ENCODE measurements at places on chromosomes 3 and 15. TPM values are rescaled to one million over a fixed set of nuclear protein-coding genes. Genes with fewer than 3 reads are reported as not detected.

The HDGFL3 gene
- 25.3 TPM for total RNA-seq

The CEP70 gene
- 17.0 TPM for total RNA-seq

The DAG1 gene
- 22.4 TPM for total RNA-seq

The SIAH2 gene
- 23.8 TPM for total RNA-seq

The ZNF620 gene
- 6.0 TPM for total RNA-seq

The CCK gene
- not detected for total RNA-seq

The SAMD7 gene
- not detected for total RNA-seq

The TM4SF18 gene
- total RNA-seq, result not detected

The LYSMD4 gene
- 9.1 TPM for total RNA-seq

The CORO2B gene
- total RNA-seq, result not detected

The GOLGA6D gene
- not detected for total RNA-seq

The BNC1 gene
- total RNA-seq, result not detected

The ISG20 gene
- 116 TPM for total RNA-seq

The AMT gene
- 14.0 TPM for total RNA-seq

The KBTBD13 gene
- not detected for total RNA-seq

The RETNLB gene
- not detected for total RNA-seq

The ROBO1 gene
- not detected for total RNA-seq

The PLCB2 gene
- 345 TPM for total RNA-seq

The RGMA gene
- not detected for total RNA-seq

The MAP2K5 gene
- 25.6 TPM for total RNA-seq

The RBP2 gene
- total RNA-seq, result not detected

The ERICH6 gene
- 3.6 TPM for total RNA-seq

The FBXL2 gene
- not detected for total RNA-seq

The ISY1 gene
- 58.2 TPM for total RNA-seq

The CA12 gene
- total RNA-seq, result not detected

The STRC gene
- 2.0 TPM for total RNA-seq

The SLC22A14 gene
- not detected for total RNA-seq

The PIGZ gene
- total RNA-seq, result 2.3 TPM

The HMG20A gene
- 48.4 TPM for total RNA-seq

The NEK11 gene
- total RNA-seq, result 3.5 TPM

The CPB1 gene
- total RNA-seq, result not detected

The RNU5B-1 gene
- not detected for total RNA-seq

The FSIP1 gene
- 1.1 TPM for total RNA-seq

The KLHL18 gene
- 45.2 TPM for total RNA-seq

The UROC1 gene
- total RNA-seq, result not detected

The ADAMTS17 gene
- total RNA-seq, result 4.8 TPM

The COX17 gene
- 35.6 TPM for total RNA-seq

The LRRN1 gene
- 0.85 TPM for total RNA-seq

The POPDC2 gene
- 8.0 TPM for total RNA-seq

The SOX2 gene
- total RNA-seq, result not detected

The CDHR4 gene
- not detected for total RNA-seq

The MGLL gene
- total RNA-seq, result 4.6 TPM

The CPA3 gene
- 59.7 TPM for total RNA-seq

The SPATA12 gene
- not detected for total RNA-seq

The DISP2 gene
- 0.20 TPM for total RNA-seq

The GOLGA8R gene
- 42.7 TPM for total RNA-seq

Data from natural killer cell (primary cell).